ENCODE measurements at places on chromosomes 4 and X. TPM values are rescaled to one million over a fixed set of nuclear protein-coding genes. Genes with fewer than 3 reads are reported as not detected.

GRCh38 chr4:114103908-114104307 lies 124.5 kb upstream of the ARSJ start:
- no peak for DNase-seq

DNA sequence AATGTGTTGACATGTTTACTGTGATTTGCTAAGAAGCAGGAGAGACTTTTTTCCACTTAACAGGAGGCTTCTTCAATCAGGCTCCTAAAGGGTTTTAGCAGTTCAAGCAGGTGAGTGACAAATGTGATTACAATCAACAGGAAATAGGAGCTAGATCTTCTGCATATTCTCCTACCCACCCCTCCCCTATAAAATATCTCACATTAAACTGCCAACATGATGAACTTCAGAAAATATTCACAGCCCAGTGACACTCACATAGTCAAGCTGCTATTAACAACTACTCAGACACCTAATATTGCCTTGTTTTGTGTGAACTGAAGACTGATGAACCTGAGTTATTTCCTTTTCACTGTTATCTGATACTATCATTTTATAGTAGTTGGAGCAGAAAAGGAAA lies 55.9 kb upstream of the ANTXR2 start:
- DNase-seq, result no peak

RBM47 gene
- 2.8 TPM for total RNA-seq

GRCh38 chrX:101958139-101958538 lies 26.3 kb upstream of the ZMAT1 start:
- no peak for DNase-seq

DNA sequence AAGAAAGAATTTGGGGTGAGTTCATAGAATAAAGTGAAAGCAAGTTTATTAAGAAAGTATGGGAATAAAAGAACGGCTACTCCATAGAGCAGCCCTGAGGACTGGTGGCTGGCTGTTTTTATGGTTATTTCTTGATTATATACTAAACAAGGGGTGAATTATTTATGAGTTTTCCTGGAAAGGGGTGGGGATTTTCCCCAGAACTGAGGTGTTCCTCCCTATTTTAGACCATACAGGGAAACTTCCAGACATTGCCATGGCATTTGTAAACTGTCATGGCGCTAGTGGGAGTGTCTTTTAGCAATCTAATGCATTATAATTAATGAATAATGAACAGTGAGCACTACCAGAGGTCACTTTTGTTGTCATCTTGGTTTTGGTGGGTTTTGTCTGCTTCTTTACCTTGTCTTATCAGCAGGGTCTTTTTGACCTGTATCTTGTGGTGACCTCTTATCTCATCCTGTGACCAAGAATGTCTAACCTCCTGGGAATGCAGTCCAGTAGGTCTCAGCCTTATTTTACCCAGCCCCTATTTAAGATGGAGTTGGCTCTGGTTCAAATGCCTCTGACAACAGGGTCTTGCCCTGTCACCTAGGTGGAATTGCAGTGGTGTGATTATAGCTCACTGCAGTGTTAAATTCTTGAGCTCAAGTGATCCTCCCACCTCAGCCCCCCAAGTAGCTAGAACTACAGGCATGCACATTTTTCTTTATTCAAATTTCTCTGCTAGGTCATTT lies 27.1 kb downstream of the RAPGEF2 start:
- DNase-seq, result no peak

DMRTC1B gene
- not detected for total RNA-seq

DNA sequence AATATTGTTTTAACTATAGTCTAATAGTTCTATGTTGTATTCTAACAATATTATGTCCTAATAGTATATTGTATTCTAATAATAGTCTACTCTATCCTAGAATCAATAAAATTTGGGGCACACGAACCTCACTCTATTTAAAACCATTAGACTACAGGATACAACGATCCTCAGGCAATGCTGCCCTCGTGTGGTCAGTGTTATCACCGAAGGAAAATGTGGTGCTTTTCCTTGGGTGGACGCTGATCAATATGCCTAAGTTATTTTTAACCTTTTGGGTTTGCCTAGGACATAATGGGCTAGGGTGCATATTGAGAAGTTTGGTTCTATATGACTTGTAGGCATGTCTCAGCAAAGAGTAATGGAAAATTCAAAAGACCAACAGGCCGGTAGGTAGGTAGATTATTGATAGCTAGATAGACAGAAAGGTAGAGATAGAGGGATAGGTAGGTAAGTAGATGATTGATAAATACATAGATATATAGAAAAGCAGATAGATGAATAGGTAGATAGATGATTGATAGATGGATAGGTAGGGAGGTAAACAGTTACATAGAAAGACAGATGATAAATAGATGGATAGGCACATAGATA lies 75.1 kb downstream of the PRKX start:
- peak; percentile 36 for DNase-seq

GRCh38 chrX:17160975-17161374 lies 214.0 kb upstream of the NHS start:
- DNase-seq, result no peak

GRCh38 chr4:53186714-53187358 lies 179.0 kb downstream of the SCFD2 start:
- DNase-seq, result no peak

DNA sequence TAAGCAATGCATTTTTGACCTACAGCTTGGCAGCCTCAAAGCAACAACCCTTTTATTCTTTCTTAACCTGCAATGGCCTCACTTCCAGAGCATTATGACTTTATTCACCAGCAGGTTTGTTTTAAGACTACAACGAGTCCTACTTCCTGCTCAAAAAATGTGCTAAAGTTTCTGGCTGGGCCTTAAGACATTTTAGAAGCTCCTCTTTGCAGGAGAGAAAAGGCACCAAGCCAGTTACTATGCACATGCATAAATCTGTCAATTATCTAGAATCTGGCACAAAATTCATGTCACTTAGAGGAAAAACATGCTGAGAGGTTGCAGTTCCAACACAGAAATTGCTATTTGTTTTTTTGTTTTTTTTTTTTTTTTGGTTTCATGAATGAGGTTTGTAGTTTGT lies 223.0 kb upstream of the EPHA5 start:
- no peak for DNase-seq

DNA sequence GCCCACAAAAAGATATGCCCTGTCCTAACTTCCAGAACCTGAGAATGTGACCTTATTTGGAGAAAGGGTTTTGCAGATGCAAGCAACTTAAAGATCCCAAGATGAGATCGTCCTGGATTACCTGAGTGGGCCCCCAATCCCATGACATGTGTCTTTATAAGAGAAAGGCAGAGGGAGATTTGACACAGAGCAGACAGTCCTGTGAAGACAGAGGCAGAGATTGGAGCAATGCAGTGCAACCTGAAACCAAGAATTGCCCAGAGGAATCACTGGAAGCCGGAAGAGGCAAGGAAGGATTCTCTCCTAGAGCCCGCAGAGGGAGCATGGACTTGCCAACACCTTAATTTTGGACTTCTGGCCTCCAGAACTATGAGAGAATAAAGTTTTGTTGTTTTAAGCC lies 171.5 kb downstream of the SMIM20 start:
- DNase-seq, result no peak

PLAC1 gene
- total RNA-seq, result 0.38 TPM

ABCG2 gene
- total RNA-seq, result 2.1 TPM

GRCh38 chrX:36062778-36063177 lies 143.2 kb downstream of the CFAP47 start:
- no peak for DNase-seq

GRCh38 chrX:48471504-48471903 lies 1.4 kb upstream of the SLC38A5 start:
- DNase-seq, result no peak

RIPPLY1 gene
- 0.10 TPM for total RNA-seq

- peak; percentile 93 for DNase-seq
These were observed 299.0 kb downstream of the RAPGEF2 start for GRCh38 chr4:159401791-159402380.

RBMXL3 gene
- total RNA-seq, result not detected

KIAA1210 gene
- 0.10 TPM for total RNA-seq

- DNase-seq, result no peak
These were observed 728 bp downstream of the UBA6 start for GRCh38 chr4:67700116-67700737.

GRCh38 chrX:78643096-78643495 lies 16.0 kb downstream of the RTL3 start:
- no peak for DNase-seq

KCTD8 gene
- total RNA-seq, result not detected

GRCh38 chr4:161555689-161556660 lies 607.8 kb downstream of the FSTL5 start:
- peak; percentile 55 for DNase-seq

DNA sequence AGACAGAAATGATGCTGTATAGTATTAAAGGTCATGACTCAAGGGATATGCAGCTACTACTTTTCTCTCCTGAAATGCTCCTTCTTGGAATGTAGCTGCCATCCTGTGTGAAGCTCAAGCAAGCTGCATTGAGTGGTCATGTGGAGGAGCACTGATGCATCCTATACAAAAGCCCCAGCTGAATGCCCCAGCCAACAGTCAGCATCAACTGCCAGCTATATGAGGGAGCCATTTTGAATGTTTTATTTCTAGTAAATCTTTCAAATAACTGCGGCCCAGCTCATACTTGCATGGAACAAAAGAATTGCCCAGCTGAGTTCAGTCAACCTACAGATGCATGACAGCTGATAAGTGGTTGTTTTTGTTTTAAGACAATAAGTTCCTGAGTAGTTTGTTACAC lies 165.0 kb upstream of the GEMIN8 start:
- DNase-seq, result no peak

DNA sequence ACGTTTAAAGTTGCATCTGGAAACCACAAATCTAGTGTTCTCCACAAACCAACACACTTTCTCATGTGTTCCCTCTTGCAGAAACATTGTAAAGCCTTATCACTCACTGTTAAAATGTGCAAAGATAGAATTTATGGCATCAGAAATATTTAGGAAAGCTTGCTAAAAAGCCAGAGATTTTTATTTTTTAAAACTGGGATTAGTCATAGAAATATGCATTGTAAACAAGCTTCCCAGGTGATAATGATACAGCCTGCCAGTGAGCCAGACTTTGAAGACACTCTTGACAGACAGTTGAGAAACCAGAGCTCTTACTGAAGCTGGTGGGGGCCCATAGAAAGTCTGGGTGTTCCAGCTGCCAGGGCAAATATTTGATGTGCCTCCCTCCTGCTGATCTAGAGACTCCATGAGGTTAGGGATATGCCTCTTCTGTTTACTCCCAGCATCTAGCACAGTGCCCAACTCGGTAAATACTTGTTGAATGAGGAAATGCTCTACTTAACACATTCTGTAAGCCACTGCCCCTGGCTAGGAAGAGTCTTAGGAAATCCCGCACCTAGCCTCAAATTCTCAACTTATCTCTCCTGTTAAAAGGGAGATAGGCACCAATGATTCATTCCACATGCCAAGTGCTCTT lies 179.0 kb upstream of the RASGEF1B start:
- DNase-seq, result no peak

NLGN4X gene
- 1.5 TPM for total RNA-seq

IL1RAPL1 gene
- total RNA-seq, result 15.5 TPM

- DNase-seq, result no peak
These were observed 19.6 kb downstream of the CCNG2 start for GRCh38 chr4:77176640-77177039.

DNA sequence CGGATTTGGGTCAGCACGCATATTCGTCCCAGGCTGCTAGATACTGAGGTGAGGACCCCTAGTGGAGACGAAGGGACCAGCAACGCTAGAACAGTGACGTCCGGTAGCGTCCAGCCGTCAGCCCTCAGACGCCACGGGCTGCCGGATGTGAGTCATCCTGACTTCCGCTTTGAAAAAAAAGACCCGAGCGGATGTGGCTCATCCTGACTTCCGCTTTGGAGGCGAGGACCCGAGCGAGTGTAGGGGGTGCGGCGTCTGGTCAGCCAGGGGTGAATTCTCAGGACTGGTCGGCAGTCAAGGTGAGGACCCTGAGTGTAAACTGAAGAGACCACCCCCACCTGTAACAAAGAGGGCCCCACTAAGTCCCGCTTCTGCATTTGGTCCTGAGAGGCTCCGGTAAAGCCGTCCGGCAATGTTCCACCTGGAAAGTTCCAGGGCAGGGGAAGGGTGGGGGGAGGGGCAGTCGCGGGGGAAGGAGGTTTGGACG lies at the start of gene MAGEB2:
Gene MAGEB2 (plus strand): TSS at position 207 of the 487 bp plus-strand sequence. CDS start 3,018 bp downstream, outside the sequence.
- DNase-seq, result no peak

DNA sequence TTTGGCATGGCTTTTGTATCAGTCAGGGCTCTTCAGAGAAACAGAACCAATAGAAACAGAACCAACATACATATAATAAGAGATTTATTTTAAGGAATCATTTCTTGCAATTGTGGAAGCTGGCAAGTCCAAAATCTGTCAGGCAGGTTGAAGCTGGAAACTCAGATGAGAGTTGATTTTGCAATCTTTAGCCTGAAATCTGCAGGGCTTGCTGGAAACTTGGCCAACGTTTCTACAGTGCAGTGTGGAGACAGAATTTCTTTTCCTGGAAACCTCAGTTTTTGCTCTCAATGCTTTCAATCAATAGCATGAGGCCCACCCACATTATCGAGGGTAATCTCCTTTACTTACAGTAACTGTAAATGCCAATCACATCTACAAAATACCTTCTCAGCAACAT lies 45.4 kb downstream of the COMMD8 start:
- no peak for DNase-seq

STS gene
- 1.9 TPM for total RNA-seq

SPANXN3 gene
- not detected for total RNA-seq

DCX gene
- not detected for total RNA-seq

DNA sequence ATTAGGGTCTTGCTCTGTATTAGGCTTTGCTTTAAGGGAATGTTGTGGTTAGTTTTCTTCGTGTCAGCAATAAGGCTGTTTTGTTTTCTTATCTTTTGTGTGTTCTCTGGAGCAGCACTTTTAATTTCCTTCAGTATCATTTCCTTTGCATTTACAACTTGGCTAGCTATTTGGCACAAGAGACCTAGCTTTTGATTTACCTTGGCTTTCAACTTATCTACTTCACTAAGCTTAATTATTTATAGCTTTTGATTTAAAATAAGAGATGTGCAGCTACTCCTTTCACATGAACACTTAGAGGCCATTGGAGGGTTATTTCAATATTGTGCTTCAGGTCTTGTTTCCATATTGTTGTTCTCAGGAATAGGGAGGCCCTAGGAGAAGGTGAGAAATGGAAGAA lies 68.2 kb downstream of the FAT4 start:
- no peak for DNase-seq

DNA sequence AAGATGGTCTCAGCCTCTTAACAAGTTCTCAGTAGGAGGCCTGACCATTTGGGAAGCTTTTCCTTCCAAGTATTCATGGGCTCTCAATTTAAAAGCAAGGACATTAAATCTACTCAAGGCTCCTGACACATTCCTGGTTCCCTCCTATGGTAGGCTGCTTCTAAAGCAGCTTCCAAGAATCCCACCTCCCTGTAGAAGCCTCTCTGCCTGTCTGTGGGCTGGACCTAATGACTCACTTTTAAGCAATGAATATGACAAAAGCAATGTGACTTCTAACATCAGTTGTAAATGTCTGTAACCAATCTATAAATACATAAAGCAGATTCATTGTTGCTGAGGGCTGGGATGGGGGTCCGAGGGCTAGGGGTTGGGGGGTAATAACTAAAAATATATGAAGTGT lies 99.5 kb upstream of the FAM9B start:
- DNase-seq, result no peak

GRCh38 chrX:72031634-72032033 lies 100.1 kb downstream of the RTL5 start:
- DNase-seq, result no peak

GRCh38 chr4:25842229-25842845 lies 20.5 kb downstream of the SEL1L3 start:
- no peak for DNase-seq

FDCSP gene
- not detected for total RNA-seq
